Sciatic nerve (tissue), 2 donors: ENCODE measurements at places on chromosomes 4 and X.

- DNase-seq = no peak
These were observed 1.6 kb downstream of the ENAM start for GRCh38 chr4:70630162-70630561.

DNA sequence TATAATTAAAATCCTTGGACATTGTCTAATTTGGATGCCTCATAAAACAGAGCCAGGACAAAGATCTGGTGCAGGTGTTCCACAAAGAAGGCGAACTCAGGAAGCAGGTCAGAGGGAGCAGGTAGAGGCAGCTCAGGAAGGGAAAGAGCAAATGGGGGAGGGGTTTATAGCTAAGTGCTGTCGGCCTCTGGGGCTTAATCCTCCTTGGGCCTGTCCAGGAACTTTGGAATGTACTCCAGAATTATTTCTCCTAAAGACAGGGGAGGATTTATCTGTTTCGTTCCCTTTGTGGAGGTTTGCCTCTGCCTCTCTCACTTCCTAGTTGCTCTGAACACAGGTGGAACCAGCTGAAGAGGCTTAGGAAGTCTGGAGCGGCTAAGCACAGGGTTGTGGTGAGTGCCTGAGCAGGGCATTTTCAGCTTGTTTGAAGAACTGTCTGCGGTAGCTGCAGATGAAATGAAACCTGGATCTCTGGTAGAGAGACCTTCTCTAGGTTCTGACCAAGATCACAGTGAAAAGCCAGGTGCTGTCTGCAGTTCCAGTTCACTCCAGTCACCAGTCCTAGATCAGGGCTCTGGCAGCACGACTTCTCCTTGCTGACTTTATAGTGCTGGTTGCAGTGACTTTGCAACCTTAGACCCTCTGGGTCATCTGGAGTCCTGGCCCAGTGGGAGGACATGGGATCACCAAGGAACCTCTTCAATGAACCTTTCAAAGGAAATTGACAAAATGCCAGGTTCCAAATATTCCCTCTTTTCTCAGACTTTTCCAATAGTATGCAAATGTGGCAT is 519.2 kb downstream of the PCDH10 start:
- no peak for DNase-seq

GRCh38 chr4:24764345-24764744 is 31.0 kb upstream of the SOD3 start:
- no peak for DNase-seq

DNA sequence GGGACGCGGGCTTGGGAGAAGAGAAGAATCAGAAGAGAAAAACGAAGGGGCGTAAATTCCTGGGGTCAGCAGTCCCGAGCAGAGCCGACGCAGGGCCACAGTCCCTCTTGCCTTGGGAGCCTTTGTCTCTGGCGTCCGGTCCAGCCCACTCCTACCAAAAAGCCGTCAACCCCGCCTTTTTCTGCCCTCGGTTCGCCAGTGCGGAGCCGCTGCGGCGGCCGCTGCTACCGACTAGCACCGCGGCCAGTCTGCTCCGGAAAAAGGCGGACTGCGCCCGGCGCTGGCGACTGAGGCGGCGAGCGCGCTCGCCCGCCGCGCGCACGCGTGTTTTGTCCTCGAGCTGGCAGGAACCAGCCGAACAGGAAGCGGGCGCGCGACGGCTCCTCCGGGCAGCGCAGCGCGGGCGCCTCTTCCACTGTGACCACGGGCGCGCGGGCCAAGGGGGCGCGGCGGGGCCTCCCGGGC is 502 bp downstream of the HNRNPDL start:
- no peak for DNase-seq

- DNase-seq = no peak
These were observed 157.0 kb downstream of the FRAS1 start for GRCh38 chr4:78214078-78214477.

GRCh38 chr4:11529625-11530201 is 101.0 kb upstream of the HS3ST1 start:
- no peak for DNase-seq

- no peak for DNase-seq
These were observed 105.5 kb upstream of the STK26 start for GRCh38 chrX:131917588-131917987.

GRCh38 chrX:38045538-38046096 is 39.3 kb downstream of the SYTL5 start:
- no peak for DNase-seq

- DNase-seq = no peak
These were observed 194.0 kb upstream of the MAB21L2 start for GRCh38 chr4:150387981-150388380.

- no peak for DNase-seq
These were observed 26.0 kb upstream of the SETD7 start for GRCh38 chr4:139582044-139582443.

GRCh38 chr4:137524725-137525369 is 7.4 kb downstream of the PCDH18 start:
- no peak for DNase-seq

- DNase-seq = no peak
These were observed 43.2 kb upstream of the CCDC149 start for GRCh38 chr4:24956091-24956490.

- DNase-seq = no peak
These were observed 150.0 kb downstream of the CBR4 start for GRCh38 chr4:168859888-168860694.

- no peak for DNase-seq
These were observed 62.4 kb downstream of the MAOA start for GRCh38 chrX:43718546-43718945.

GRCh38 chr4:153466949-153467896 is 1.1 kb downstream of the TMEM131L start:
- DNase-seq = no peak

DNA sequence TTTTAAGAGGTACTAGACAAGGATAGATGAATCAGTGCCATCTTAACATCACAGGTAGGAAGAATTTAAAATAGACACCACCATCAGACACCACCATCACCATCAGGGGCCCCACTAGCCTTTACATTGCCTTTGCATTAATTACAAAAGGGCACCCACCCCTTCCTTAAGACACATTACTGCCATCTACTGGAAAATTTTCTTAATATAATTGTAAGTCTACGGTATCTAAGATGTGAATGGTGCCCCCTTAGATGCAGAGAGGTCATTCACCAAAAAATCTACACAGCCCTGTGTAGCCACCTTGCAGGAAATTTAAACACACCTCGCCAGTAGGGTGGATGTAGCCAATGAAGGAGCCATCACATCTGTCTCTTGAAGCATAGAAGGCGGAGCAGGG is 184.1 kb downstream of the MID1IP1 start:
- no peak for DNase-seq

GRCh38 chrX:66635360-66635759 is 3.5 kb downstream of the EDA2R start:
- no peak for DNase-seq

DNA sequence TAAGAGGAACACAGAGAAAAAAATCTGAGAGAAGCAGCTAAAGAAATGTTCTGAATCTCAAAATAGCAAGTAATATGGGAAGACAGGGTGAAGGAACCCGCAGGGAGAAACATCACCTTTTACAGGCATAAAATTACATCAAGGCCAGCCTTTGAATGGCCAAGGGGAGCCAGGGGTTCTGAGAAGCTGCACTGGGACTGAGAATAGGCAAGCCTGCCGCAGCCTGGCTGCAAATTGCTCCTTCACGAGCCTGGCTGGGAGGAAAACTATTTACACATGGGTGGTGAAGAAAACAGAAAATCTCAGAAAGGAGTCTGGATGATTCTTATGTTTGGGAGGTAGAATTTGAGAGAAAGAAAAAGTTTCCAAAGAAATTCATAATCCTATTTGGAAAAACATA is 74.5 kb upstream of the QRFPR start:
- DNase-seq = no peak

GRCh38 chrX:46547857-46548256 is 2.6 kb upstream of the ZNF674 start:
- no peak for DNase-seq
